ENCODE measurements at places on chromosomes 3 and 15. TPM values are rescaled to one million over a fixed set of nuclear protein-coding genes. Genes with fewer than 3 reads are reported as not detected.

DNA sequence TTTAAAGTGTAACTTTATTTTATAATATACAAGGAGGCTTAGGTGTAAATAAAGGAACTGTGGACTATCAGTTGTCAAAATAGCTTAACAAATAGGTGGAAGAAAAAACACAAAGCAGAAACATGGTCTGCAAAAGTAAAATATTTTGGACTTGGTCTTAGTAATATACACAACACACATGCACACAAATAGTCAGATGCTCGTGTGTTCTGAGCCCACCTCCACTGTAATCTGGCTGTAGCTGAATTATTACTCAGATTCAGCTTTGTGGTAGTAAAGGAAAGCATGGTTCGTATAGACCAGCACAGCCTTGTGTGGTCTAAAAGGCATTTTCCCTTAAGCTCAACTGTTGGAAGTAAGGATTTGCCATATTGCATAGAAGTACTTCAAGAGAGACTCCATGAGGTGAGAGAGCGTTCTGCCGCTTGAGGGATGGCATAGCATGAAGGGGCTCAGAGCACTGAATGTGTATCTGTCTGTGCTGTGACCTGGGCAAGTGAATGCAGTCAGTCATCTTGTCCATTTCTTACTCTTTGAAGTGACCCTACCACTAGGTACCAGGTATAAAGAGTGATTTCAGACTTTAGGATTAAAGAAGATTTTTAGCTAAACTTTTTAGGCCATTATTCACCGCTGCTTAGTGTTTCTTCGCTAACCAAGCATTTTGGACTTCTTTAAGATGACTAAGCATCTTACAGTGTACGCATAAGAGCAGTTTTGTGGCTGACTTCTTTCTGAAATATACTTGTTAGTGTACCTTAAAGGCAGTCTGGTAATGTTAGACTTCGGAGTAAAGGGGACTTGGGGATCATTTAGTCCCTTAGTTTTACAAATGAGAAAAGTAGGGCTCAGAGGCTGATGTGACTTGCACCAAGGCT, 15.2 kb downstream of the TPM1 start:
- peak overlapping the region; percentile 39 for H3K27ac ChIP-seq
- H3K4me3 ChIP-seq = no peak overlapping the region
- no peaks in the 10 kb centered on the region for H3K27me3 ChIP-seq
- peaks cover 22% of the 10 kb centered on the region for H3K4me1 ChIP-seq
- H3K36me3 ChIP-seq = peaks cover 11% of the 10 kb centered on the region

DNA sequence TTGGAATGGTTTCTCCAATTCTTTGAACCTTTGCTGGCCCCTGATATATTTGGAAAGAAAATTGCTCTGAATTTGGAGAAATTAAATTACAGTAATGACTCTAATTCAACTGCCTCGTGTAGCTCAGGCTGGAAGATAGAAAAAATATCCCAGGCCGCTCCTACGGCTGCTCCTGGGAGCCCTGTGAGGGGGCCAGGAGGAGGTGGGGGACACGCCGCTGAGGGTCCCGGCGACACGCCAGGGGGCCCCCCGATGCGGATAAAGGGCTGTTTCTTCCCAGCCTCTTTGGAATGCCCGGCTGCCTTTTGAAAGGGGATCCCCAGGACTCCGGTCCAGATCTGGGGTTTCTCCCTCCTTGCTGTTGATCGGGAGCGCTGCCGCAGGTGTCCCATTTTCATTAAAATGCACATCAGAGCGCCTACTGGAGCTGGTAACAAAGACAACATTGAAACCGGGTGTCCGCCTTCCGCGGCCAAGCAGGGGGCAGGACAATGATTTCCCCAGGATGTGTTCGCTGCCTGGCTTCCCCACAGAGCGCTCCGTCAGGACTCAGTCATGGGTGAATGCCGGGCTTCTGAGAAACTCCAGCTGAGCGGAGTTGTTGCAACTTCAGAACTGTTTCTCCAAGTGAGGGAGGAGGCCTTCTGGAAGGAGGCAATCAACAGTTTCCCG, 200.1 kb upstream of the KBTBD8 start:
- no peaks in the 10 kb centered on the region for H3K27me3 ChIP-seq
- DNase-seq = peak; percentile 51
- peaks cover 51% of the 10 kb centered on the region for H3K4me1 ChIP-seq
- peak overlapping the region; percentile 74 for H3K4me3 ChIP-seq
- peak overlapping the region; percentile 84 for H3K27ac ChIP-seq
- H3K36me3 ChIP-seq = no peaks in the 10 kb centered on the region

GRCh38 chr3:13568515-13569028, 19.6 kb downstream of the FBLN2 start:
- H3K27me3 ChIP-seq = no peaks in the 10 kb centered on the region
- H3K4me1 ChIP-seq = no peaks in the 10 kb centered on the region
- DNase-seq = no peak
- H3K27ac ChIP-seq = peak overlapping the region; percentile 39
- no peak overlapping the region for H3K4me3 ChIP-seq
- H3K36me3 ChIP-seq = no peaks in the 10 kb centered on the region

DNA sequence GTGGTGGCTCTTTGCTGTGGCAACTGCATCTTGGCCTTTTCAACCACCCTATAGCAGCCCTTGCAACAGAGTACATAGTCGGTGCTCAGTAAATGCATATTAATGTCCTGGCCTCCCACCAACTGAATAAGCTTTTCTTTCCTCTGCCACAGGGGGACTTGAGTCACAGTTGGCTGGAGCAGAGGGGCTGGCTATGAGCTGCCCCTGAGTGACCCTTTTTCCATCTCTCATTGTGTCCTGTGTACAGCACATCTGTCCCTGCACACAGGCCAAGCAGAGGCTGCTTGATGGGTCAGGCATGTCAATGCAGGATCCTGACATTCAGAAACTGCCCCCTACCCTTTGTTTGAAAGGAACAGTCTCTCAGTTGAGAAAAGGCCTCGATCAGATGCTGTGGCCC, 22.4 kb downstream of the SPSB4 start:
- peaks cover 4% of the 10 kb centered on the region for H3K27me3 ChIP-seq
- peaks cover 2% of the 10 kb centered on the region for H3K36me3 ChIP-seq
- peak overlapping the region; percentile 64 for H3K4me3 ChIP-seq
- peak; percentile 46 for DNase-seq

- no peaks in the 10 kb centered on the region for H3K36me3 ChIP-seq
- peak overlapping the region; percentile 14 for H3K4me3 ChIP-seq
- H3K27me3 ChIP-seq = no peaks in the 10 kb centered on the region
- peak overlapping the region; percentile 89 for H3K27ac ChIP-seq
- H3K4me1 ChIP-seq = peaks cover 26% of the 10 kb centered on the region
Measured at GRCh38 chr3:30770387-30770786, 124.1 kb downstream of the GADL1 start.

- H3K27me3 ChIP-seq = no peaks in the 10 kb centered on the region
- peak overlapping the region; percentile 50 for H3K27ac ChIP-seq
- no peak for DNase-seq
- peaks cover 5% of the 10 kb centered on the region for H3K4me1 ChIP-seq
Measured at GRCh38 chr3:126442856-126443242, 32.8 kb downstream of the ZXDC start.

GRCh38 chr15:28091313-28091712, 7.8 kb downstream of the OCA2 start:
- H3K27ac ChIP-seq = no peak overlapping the region
- peaks cover 2% of the 10 kb centered on the region for H3K36me3 ChIP-seq
- DNase-seq = no peak
- peaks cover 85% of the 10 kb centered on the region for H3K27me3 ChIP-seq
- peaks cover 10% of the 10 kb centered on the region for H3K4me1 ChIP-seq

DNA sequence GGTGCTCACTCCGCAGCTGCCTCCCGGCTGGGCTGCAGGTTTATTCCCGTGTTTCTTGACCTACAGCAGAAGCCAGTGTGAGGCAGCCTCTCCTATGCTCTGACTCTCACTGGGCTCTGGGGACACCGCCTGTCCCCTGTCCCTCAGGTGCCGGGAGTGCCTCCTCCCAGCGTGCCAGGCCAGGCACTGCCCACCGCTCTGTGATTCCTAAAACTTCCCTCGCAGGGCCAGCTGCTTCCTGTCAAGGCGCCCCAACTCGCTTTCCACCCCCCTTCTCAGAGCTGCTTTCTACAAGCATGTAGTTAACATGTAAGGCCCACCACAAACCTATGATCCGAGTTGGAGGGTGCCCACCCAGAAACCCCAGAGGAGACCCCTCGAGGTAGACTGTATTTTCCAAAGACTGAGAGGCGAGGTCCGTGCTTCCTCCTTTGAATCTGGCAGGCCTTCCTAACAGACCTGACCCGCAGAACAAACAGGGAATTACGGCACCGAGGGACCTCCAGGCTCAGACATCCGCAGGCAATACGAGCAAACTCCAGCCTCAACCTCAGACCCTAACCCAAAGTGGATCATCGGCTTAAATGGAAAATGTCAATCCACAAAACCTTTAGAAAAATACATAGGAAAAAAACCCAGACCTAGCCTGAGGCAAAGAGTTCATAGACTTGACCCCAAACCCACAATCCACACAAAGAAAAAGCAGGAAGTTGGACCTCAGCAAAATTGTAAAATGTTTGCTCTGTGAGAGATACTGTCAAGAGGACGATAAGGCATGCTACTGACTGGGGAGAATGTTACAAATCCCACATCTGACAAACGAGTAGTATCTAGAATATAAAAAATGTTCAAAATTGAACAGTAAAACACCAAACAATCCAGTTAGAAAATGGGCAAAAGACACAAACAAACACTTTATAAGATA, 121.3 kb upstream of the IQSEC1 start:
- no peak for DNase-seq
- peaks cover 3% of the 10 kb centered on the region for H3K27me3 ChIP-seq
- peak overlapping the region; percentile 1 for H3K27ac ChIP-seq
- peaks cover 26% of the 10 kb centered on the region for H3K4me1 ChIP-seq

- H3K27me3 ChIP-seq = no peaks in the 10 kb centered on the region
- H3K36me3 ChIP-seq = peaks cover 10% of the 10 kb centered on the region
- no peak for DNase-seq
- no peaks in the 10 kb centered on the region for H3K4me1 ChIP-seq
- H3K27ac ChIP-seq = no peak overlapping the region
Measured at GRCh38 chr15:39728845-39729244, 53.8 kb downstream of the FSIP1 start.

GRCh38 chr3:34140616-34141015, 342.2 kb downstream of the PDCD6IP start:
- no peaks in the 10 kb centered on the region for H3K36me3 ChIP-seq
- no peaks in the 10 kb centered on the region for H3K27me3 ChIP-seq
- no peak overlapping the region for H3K4me3 ChIP-seq
- DNase-seq = no peak
- H3K27ac ChIP-seq = no peak overlapping the region
- H3K4me1 ChIP-seq = peaks cover 3% of the 10 kb centered on the region

GRCh38 chr3:144031938-144032337, 60.3 kb downstream of the DIPK2A start:
- H3K27ac ChIP-seq = no peak overlapping the region
- H3K27me3 ChIP-seq = no peaks in the 10 kb centered on the region
- no peak for DNase-seq
- no peak overlapping the region for H3K4me3 ChIP-seq

DNA sequence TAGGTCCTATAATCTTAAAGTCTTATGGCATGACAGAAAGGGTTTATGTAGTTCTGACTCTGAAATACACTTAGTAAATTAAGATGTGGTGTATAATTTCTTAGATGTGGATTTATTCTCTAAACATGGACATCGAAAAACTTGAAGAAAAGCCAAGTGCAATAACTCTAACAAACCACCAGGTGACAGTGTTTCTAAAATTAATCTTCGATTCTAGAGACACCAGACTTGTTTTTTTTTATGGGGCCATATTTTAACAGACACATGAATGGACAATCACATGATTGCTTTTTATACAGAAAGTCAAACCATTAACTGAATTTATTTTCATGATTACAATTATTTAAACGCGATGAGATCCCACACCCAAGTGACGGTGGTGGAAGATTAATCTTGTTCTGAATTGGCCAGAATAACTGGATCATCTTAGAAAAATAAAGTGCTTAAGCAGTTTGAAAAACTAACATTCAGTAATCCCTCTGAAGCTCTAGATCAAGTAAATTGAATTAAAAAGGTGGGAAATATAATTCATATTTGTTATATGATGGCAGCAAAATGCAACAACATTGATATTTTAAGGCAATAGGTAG, 305.1 kb downstream of the LSAMP start:
- no peaks in the 10 kb centered on the region for H3K27me3 ChIP-seq
- no peak for DNase-seq
- H3K4me3 ChIP-seq = no peak overlapping the region
- H3K27ac ChIP-seq = peak overlapping the region; percentile 94

GRCh38 chr15:87489902-87490665, 766.5 kb downstream of the NTRK3 start:
- H3K27me3 ChIP-seq = no peaks in the 10 kb centered on the region
- no peaks in the 10 kb centered on the region for H3K36me3 ChIP-seq
- H3K27ac ChIP-seq = no peak overlapping the region
- H3K4me1 ChIP-seq = peaks cover 8% of the 10 kb centered on the region

DNA sequence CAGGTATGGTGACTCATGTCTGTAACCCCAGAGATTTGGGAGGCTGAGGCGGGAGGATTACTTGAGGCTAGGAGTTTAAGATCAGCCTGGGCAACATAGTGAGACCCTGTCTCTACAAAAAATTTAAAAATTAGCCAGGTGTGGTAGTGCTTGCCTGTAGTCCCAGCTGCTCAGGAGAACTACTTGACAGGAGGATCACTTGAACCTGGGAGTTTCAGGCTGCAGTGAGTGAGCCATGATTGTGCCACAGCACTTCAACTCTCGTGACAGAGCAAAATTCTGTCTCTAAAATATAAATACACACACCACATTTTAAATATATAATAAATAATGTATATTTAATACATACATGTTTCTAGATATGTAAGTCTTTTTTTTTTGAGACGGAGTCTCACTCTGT, 53.5 kb upstream of the TEX264 start:
- no peak overlapping the region for H3K4me3 ChIP-seq
- H3K27me3 ChIP-seq = no peaks in the 10 kb centered on the region
- H3K27ac ChIP-seq = no peak overlapping the region
- H3K4me1 ChIP-seq = peaks cover 6% of the 10 kb centered on the region
- no peaks in the 10 kb centered on the region for H3K36me3 ChIP-seq
- DNase-seq = no peak

GRCh38 chr3:195020921-195021320, 250.0 kb downstream of the XXYLT1 start:
- H3K27me3 ChIP-seq = peaks cover 14% of the 10 kb centered on the region
- H3K4me1 ChIP-seq = no peaks in the 10 kb centered on the region
- no peaks in the 10 kb centered on the region for H3K36me3 ChIP-seq
- no peak overlapping the region for H3K4me3 ChIP-seq
- DNase-seq = no peak

- H3K27me3 ChIP-seq = no peaks in the 10 kb centered on the region
- H3K4me3 ChIP-seq = no peak overlapping the region
- no peak overlapping the region for H3K27ac ChIP-seq
- DNase-seq = no peak
- H3K4me1 ChIP-seq = no peaks in the 10 kb centered on the region
Measured at GRCh38 chr15:60485365-60486055, 6.6 kb upstream of the ICE2 start.

- H3K27me3 ChIP-seq = no peaks in the 10 kb centered on the region
- DNase-seq = no peak
- H3K4me1 ChIP-seq = peaks cover 16% of the 10 kb centered on the region
- no peak overlapping the region for H3K27ac ChIP-seq
- H3K36me3 ChIP-seq = no peaks in the 10 kb centered on the region
- H3K4me3 ChIP-seq = no peak overlapping the region
Measured at GRCh38 chr15:62850318-62850717, 192.2 kb upstream of the TPM1 start.

GRCh38 chr3:4021162-4021561, 221.9 kb downstream of the LRRN1 start:
- no peak overlapping the region for H3K27ac ChIP-seq
- no peaks in the 10 kb centered on the region for H3K4me1 ChIP-seq
- no peaks in the 10 kb centered on the region for H3K36me3 ChIP-seq
- peaks cover 11% of the 10 kb centered on the region for H3K27me3 ChIP-seq
- DNase-seq = no peak
- H3K4me3 ChIP-seq = no peak overlapping the region

The UCN2 gene
- total RNA-seq = 1.3 TPM

The GALNT15 gene
- not detected for total RNA-seq

The FANCD2OS gene
- total RNA-seq = not detected

The CHRM5 gene
- total RNA-seq = not detected

The GOLGA6D gene
- total RNA-seq = not detected

The PLS1 gene
- total RNA-seq = 5.6 TPM

The TRPM1 gene
- total RNA-seq = not detected

The UTS2B gene
- total RNA-seq = 0.96 TPM

Measured in neural crest cell (in vitro differentiated cells).